ENCODE measurements at places on chromosomes 7 and 10. TPM values are rescaled to one million over a fixed set of nuclear protein-coding genes. Genes with fewer than 3 reads are reported as not detected.

GRCh38 chr7:155129789-155130188, 59.7 kb downstream of the HTR5A start:
- no peaks in the 10 kb centered on the region for H3K36me3 ChIP-seq
- H3K27me3 ChIP-seq: no peaks in the 10 kb centered on the region
- no peak overlapping the region for H3K4me3 ChIP-seq
- no peaks in the 10 kb centered on the region for H3K4me1 ChIP-seq

DNA sequence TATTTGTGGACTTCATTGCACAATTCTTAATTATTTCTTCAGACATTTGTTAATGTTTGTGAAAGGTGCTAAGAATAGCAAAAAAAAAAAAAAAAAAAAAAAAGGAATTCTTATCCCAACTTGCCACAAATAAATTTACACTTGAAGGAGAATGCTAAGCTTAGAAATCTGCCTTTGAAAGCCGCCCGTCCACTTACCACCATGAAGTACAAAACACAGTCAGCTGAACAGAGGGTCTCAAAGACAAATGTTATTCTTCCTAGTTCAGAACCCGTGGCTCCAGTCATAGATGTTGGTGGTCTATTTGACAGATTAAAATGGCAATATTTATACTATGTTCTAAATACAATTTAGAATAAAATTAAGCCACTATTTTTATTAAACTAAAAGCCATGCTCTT, 141.2 kb downstream of the ELAPOR2 start:
- H3K36me3 ChIP-seq: no peaks in the 10 kb centered on the region
- no peaks in the 10 kb centered on the region for H3K27me3 ChIP-seq
- peaks cover 17% of the 10 kb centered on the region for H3K4me1 ChIP-seq
- H3K27ac ChIP-seq: no peak overlapping the region
- H3K4me3 ChIP-seq: no peak overlapping the region

- H3K4me1 ChIP-seq: no peaks in the 10 kb centered on the region
- peaks cover 80% of the 10 kb centered on the region for H3K27me3 ChIP-seq
- H3K4me3 ChIP-seq: no peak overlapping the region
Measured at GRCh38 chr7:96989241-96989858, 16.0 kb upstream of the DLX6 start.

DNA sequence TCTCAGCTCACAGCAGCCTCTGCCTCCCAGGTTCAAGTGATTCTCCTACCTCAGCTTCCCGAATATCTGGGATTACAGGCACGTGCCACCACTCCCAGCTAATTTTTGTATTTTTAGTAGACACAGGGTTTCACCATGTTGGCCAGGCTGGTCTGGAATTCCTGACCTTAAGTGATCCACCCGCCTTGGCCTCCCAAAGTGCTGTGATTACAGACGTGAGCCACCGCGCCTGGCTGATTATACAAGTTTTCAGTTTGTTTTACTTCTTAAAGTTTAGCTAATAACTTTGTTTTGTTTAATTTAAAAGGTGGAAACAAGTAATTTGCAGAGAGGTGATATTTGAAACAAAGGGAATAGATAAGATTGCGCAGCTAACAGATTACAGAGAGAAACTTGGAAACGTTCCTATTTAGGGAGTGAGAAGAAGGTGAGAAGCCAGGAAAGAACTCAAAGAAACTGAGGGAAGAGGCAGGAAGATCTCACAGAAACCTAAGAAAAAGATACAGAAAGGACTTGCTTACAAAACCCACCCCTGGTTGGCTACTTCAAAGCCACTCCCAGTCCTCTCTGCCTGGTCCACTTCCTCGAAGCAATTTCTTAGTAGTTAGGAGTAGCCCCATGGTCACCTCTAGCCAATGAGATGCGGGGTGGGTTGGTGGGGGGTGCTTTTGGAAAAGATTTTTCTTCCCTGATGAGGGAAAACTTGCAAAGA, 15.0 kb upstream of the PDLIM1 start:
- H3K36me3 ChIP-seq: no peaks in the 10 kb centered on the region
- H3K4me3 ChIP-seq: no peak overlapping the region
- no peak for DNase-seq
- peaks cover 21% of the 10 kb centered on the region for H3K4me1 ChIP-seq
- no peak overlapping the region for H3K27ac ChIP-seq

- H3K4me3 ChIP-seq: peak overlapping the region; percentile 13
- DNase-seq: peak; percentile 79
- no peaks in the 10 kb centered on the region for H3K36me3 ChIP-seq
- peaks cover 16% of the 10 kb centered on the region for H3K4me1 ChIP-seq
Measured at GRCh38 chr10:61271127-61271780, 181.9 kb downstream of the TMEM26 start.

DNA sequence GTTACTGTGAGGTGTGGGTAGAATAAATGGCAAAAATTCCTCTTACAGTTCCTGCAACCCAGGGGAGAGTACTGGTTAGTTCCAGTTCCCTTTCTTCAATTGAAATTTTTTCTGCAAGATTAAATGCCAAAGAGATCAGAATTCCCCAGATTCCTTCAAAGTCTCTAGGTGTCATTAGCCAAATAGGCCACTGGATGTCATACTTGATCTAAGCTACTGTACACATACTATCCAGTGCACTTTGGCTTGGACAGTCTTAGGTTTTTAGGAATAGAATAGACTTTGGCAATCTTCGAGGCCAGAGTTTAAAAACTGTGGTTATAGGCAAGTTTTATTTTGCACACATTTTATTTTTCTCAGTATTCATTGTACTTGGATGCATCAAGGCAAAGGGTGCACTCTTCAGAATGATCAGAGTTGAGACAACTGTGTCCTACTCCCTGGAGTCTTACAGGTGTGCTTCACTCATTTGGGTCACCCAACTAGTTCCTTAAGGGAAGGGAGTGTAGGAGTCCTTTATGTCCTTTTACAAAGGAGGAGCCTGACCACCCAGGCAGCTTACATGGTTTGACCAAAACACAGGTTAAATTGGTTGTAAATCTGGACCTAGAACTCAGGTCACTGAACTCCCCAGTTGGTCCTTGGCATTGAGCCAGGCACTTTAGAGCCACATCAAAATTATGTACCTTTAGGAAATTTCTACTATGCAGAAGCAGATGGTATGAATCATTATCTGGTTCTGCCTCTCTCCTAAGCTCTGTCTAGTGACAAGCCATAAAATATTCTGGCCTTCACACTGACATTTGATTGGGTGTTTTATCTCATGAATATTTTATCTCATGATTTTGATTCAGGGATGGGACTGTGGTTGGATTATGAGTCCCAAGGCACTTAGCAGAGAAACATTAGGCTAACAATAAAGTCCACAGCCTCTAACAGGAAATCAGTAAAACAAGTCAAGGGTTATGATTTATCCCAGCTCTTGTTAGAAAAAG, 49.5 kb downstream of the ASAH2B start:
- no peaks in the 10 kb centered on the region for H3K4me1 ChIP-seq
- H3K27me3 ChIP-seq: no peaks in the 10 kb centered on the region
- H3K36me3 ChIP-seq: no peaks in the 10 kb centered on the region
- DNase-seq: peak; percentile 80
- H3K27ac ChIP-seq: no peak overlapping the region

DNA sequence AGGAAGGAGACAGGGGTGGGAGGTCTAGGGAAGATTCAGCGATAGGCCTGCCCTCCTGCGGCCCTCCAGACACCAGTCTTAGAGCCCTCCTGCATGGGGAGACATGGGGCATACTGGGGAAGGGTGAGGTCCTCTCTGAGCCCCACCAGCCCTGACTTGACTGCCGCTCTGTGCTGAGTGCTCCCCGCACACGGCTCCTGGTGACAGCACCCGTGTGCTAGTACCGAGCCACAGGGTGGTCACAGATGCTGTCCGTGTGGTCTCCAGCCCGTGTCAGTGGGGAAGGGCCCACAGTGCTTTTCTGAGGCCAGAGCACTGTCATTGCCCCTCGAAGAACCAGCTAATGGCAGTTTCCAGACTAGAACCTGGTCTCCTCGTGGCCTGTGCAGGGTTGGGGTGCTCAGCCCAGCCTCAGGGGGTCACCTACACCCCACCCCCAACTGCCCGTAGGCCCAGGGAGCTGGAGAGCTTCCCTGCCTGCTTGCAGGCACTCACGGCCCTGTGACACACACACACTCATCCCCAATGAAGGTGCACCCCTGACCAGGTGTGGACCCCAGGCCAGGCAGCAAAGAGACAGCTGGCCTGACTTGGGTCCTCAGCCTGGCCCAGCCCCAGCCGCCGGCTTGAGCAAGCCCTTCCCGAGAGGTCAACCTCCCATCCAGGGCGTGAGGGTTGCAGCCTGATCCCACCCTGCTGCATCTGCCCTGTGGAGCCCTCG, 86.0 kb upstream of the RET start:
- no peaks in the 10 kb centered on the region for H3K4me1 ChIP-seq
- H3K27me3 ChIP-seq: peaks cover 12% of the 10 kb centered on the region
- no peak overlapping the region for H3K27ac ChIP-seq
- no peak overlapping the region for H3K4me3 ChIP-seq
- no peaks in the 10 kb centered on the region for H3K36me3 ChIP-seq

- no peak overlapping the region for H3K4me3 ChIP-seq
- H3K27ac ChIP-seq: no peak overlapping the region
- H3K4me1 ChIP-seq: no peaks in the 10 kb centered on the region
- no peak for DNase-seq
- H3K36me3 ChIP-seq: no peaks in the 10 kb centered on the region
Measured at GRCh38 chr7:68562323-68562899, 1035.9 kb upstream of the AUTS2 start.

- no peaks in the 10 kb centered on the region for H3K36me3 ChIP-seq
- H3K27ac ChIP-seq: no peak overlapping the region
- no peaks in the 10 kb centered on the region for H3K4me1 ChIP-seq
- no peak for DNase-seq
Measured at GRCh38 chr7:122789156-122789555, 86.4 kb upstream of the RNF148 start.

Gene OGDHL
- not detected for polyA plus RNA-seq

Gene TCAF2
- 2.7 TPM for polyA plus RNA-seq

Gene COL26A1
- polyA plus RNA-seq: not detected

Gene SPDYE16
- polyA plus RNA-seq: 0.10 TPM

Gene ADAM8
- not detected for polyA plus RNA-seq

Gene FAM24A
- not detected for polyA plus RNA-seq

Gene TAS2R5
- 0.22 TPM for polyA plus RNA-seq

Gene ICA1
- not detected for polyA plus RNA-seq
